ENCODE measurements at places on chromosomes 5 and 9.
A peak's percentile ranks its signal among the peaks of the same experiment; 100 is the strongest.

GRCh38 chr5:179758955-179759354, 26.3 kb downstream of the MAML1 start:
- DNase-seq, result no peak

GRCh38 chr9:128986671-128987070, 39.2 kb downstream of the NUP188 start:
- no peak for DNase-seq

GRCh38 chr5:139711067-139711905, 63.1 kb downstream of the CXXC5 start:
- DNase-seq, result peak; percentile 24

DNA sequence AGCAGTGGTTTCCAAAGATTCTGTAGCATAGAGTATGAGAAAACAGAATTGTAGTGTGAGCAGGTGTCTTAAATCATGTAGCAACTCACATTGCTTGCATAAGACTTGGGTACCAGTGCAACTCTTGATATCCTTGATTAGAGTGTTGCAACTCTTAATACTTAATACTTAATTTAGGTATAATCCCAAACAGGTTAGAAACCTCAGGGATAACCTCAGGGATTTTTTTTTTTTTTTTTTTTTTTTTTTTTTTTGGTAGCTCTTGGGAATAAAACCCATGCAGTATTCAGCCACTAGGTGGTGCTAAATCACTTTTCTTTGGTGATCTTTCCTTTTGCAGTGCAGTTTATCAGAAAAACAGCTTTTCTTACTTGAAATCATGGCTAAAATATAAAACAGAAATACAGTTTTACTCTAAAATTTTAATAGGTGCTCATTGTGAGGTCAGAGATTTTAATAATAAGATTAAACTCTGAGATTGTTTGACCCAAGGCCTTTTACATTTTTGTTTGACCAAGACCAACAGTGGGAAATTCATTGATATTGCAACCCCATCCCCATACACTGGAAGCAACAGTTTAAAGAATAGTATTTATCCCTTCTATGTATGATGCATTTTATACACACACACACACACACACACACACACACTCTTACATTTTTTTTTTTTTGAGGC, 55.3 kb downstream of the ERAP1 start:
- no peak for DNase-seq

- DNase-seq, result no peak
These were observed 89.2 kb downstream of the ANKRD33B start for GRCh38 chr5:10653043-10653442.

Measured in GOT3 (cell line).